ENCODE measurements at places on chromosomes 1 and 21.

DNA sequence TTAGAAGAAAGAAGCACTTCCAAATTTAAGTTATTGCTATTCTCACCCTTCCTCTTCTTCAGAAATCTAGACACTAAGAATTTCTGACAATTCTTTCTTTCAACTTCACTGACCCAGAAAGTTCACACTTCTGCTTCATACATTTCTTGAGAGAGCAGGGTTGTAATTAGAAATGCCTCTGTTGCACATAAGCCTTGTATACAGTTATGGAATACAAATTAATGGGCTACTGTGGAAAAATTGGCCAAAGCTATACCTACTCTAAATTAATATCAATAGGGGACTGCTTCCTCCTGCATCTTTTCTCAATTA, 1.5 kb downstream of the TNFSF18 start:
- no peak for DNase-seq

- DNase-seq: no peak
These were observed 50.8 kb downstream of the TGFB2 start for GRCh38 chr1:218395916-218396315.

DNA sequence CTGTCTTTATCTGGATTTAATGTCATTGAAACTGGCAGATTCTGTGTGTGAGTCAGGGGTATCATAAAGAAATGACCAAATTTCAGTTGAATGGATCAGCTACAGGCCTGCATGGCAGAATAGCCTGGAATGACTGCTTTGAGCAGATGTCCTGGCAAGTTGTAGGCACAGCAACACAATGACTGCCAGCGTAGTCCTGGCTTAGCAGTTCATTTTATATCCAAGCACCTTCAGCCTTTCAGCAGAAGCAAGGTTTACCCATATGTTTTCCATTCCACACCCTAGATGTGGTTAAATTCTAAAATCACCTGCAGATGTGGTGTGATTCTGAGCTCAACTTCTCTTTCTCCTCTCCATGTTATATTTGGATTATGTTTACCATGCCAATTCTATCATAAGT, 22.3 kb upstream of the PTGFR start:
- DNase-seq: no peak

GRCh38 chr1:196355206-196355786, 252.9 kb downstream of the KCNT2 start:
- DNase-seq: no peak

DNA sequence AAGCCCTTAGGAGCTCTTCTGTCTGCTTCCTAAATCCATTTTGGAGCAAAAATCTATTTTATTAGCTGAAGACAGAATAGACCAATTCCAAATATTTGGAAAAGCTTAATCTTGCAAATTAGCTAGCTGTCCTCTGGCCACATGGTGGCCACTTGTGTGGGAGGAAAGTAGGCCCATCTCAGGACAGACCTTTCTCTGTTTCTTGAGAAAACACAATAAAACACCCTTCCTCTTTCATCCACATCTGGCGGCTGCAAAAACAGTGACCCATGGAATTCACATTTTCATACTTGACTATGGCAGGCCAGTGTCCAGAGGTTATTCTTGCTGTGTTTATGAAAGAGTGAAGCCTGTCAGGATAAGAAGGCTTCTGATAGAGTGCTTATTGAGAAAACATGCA, 275.6 kb downstream of the PLPP3 start:
- no peak for DNase-seq

GRCh38 chr1:11719313-11720032, 16.5 kb upstream of the AGTRAP start:
- peak; percentile 78 for DNase-seq

GRCh38 chr1:157113631-157114030, 14.0 kb upstream of the ETV3L start:
- DNase-seq: no peak

- no peak for DNase-seq
These were observed 109.5 kb upstream of the LMO4 start for GRCh38 chr1:87219141-87219540.
